ENCODE measurements at places on chromosomes 13 and 19. TPM values are rescaled to one million over a fixed set of nuclear protein-coding genes. Genes with fewer than 3 reads are reported as not detected.

GRCh38 chr13:98528663-98529064 is 48.2 kb downstream of the STK24 start:
- peak; percentile 63 for DNase-seq

DNA sequence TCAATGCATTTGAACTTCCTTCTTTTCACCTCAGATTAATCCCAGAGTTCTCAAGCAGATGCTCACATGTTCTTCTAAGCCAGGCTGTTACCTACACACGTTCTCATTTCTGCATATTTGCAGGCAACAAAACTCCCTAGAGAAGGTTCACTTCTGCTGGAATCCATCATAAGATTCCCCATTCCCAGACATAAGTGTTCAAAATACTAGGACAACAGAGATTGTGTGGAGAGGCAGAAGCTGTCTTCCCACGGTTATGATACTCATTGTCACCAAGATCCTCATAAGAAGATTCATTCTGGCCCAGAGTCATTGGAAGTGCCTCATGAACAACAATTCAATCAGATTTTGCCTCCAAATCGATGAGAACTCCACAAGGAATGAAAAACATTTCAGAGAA is 931.6 kb upstream of the MIR17HG start:
- DNase-seq, result peak; percentile 20

Gene RFPL4AL1
- not detected for total RNA-seq

GRCh38 chr13:36548129-36548528 is 115.8 kb downstream of the CCNA1 start:
- DNase-seq, result no peak

Data from fibroblast of lung (primary cell).